ENCODE measurements at places on chromosomes 3 and 15.

DNA sequence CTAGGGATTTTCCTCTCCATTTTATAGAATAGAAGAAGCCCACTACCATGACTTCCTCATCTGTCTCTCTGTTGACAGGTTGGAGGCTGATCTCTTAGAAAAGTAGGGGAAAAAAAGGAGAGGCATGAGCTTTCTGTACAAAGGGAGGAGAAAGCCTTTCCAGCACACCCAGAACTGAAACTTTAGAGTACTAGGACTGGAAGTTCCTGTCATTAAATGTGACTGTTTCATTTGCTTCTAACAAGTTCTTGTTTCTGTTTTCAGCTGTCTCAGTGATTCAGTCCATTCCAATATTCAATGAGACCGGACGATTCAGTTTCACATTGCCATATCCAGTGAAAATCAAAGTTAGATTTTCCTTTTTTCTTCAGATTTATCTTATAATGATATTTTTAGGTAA lies 39.0 kb downstream of the INTS14 start:
- no peak for DNase-seq

- no peak for DNase-seq
Measured at GRCh38 chr3:59085976-59086375, 36.2 kb upstream of the CFAP20DC start.

GRCh38 chr3:49529567-49529966 lies 24.7 kb upstream of the BSN start:
- no peak for DNase-seq

- DNase-seq, result no peak
Measured at GRCh38 chr15:97023488-97023844, 693.0 kb downstream of the NR2F2 start.

DNA sequence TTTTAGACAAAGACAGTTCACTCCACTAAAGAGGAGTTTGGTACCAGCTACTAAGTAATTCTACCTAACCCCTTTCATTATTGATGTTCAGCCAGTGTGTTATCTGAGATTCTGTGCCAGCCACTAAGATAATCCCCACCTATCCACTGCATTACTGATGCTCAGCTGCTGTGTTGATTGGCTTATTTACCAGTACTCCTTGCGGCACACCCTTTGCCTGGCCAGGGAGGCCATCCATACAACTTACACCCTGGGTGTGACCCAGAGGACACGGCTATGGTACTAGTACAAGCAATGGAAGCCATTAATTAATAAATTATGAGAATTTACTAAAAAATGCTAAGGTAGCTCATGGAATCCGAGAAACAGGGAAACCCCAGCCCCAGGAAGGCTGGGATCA lies 290.7 kb upstream of the CTNNB1 start:
- DNase-seq, result no peak
